ENCODE measurements at places on chromosomes 6 and 20.

DNA sequence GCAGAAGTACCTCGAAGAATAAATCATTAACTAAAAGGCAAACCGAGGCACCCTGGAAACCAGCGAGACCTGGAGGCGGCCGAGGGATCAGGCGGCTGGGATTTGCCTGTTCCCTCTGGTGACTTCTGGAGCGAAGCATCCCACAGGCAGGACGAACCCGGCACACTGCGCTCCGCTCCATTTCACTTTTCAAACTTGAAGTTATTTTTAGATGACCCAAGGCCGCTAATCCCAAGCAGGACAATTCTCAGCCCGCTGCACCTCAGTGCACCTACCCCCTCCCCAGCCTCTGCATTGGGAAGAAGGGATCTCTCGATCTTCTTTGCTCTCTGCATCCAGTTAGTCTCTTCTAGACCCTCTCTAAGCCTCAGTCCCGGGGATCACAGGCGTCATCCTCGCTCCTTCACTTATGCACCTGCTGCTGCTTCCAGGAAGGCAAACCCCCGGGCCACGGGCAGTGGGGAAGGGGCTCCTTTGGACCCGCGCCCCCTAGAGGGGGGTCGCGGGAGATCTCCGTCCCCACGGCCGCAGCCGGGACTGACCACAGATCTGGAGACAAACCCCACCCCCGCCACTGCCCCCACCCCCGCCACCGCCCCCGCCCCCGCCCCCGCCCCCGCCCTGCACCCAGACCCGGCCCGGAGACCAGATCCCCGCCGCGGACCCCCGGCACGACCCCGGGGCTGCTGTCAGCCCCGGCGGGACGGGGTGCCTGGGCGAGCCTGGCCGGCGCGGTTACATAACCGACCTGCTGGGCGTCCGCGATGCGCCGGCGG is 636 bp downstream of the RCAN2 start:
- DNase-seq, result no peak

DNA sequence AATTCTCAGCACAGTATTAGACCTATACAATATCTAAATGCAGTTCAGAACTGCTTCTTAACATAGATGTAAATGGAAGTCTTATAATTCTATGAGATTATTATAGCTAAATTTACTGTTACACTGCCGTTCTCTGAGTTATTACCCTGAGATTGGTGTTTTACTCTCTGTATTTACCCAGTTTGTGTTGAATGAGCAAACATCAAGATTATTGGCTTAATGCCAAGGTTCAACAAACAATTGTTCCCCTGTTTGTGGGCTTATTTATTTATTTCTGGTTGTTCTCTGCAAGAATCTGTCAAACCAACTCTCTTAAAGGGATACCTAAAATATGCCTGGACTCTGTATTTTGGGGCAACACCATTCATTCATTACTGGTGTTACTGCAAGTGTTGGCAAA is 5.2 kb upstream of the STMND1 start:
- no peak for DNase-seq

DNA sequence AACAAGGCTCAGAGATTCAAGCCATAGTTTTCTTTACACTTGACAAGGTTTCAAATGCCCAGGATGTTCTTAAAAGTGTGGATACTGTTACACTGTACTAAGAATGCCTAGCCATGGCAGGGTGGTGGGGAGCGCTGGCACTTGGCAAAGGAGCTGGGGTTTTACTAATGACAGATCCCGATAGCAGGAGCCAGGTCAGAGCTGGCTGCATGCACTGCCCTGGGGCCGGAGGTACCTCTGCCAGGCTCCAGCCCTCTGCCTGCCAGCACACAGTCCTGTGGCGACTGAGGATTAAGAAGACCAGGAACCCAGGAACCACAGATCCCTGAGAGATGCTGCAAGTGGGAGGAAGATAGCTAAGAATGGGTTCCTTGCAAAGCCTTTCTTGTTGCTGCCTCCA is 260.3 kb downstream of the ALDH8A1 start:
- DNase-seq, result no peak

GRCh38 chr6:163637524-163637923 is 223.0 kb downstream of the QKI start:
- no peak for DNase-seq

DNA sequence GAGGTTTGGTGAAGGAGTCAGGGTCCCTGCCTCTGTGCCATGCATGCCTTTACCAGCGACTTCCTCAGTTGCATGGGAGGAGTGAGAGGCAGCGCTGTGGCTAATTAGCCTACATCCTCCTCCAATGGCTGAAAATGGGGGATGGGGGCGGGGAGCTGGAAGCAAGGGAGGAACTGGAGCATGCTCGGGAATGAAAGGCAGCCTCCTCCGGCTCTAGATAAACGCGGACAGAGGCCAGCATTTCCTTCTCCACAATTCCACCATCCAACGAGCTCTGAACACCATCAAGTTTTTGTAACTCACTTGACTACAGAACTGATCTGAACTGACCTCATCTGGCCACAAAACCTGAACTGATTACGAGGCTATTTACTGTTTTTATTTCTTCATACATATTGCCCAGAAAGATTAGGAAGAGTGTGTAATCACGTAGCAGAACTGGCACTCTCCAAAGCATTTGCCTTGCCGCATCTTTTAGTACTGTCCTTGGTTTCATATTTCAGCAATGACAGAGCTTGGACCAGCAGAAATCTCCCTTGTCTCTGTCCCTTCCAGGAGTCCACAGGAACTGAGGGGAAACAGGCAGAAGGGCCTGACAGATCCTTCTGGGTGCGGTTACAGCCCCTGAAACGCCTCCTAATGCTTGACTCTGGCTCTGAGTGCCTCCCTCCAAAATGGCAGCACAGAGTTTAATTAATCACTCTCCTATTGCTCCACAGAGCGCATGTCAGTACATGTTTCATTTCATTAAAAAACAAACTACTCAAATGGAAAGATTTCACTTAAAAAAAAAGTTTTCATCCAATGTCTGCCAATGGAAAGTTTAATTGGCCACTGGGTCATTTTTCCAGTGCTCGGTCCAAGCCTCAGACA is 58.2 kb upstream of the TRAF3IP2 start:
- no peak for DNase-seq

- no peak for DNase-seq
These were observed 234.7 kb downstream of the TRDN start for GRCh38 chr6:123402052-123402451.

- DNase-seq, result no peak
These were observed 25.6 kb upstream of the AHI1 start for GRCh38 chr6:135522965-135523692.

GRCh38 chr6:137926207-137926731 is 59.2 kb downstream of the TNFAIP3 start:
- no peak for DNase-seq

DNA sequence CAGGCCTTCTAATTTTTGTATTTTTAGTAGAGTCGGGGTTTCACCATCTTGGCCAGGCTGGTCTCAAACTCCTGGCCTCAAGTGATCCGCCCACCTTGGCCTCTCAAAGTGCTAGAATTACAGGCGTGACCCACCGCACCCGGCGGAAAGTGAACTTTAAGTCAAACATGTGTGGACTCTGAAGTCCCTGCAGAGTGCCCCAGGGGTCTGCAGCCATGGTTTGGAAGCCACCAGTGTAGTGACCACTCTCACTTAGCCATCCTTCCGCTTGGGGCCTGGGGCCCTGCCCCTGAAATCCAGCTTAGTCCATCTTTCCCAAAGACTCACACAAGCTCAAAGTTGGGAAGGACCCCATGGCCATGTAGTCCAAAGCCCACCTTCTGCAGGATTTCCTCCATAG is 164.5 kb downstream of the GRM4 start:
- DNase-seq, result no peak

- no peak for DNase-seq
These were observed 5.7 kb upstream of the PXDC1 start for GRCh38 chr6:3757241-3757641.

DNA sequence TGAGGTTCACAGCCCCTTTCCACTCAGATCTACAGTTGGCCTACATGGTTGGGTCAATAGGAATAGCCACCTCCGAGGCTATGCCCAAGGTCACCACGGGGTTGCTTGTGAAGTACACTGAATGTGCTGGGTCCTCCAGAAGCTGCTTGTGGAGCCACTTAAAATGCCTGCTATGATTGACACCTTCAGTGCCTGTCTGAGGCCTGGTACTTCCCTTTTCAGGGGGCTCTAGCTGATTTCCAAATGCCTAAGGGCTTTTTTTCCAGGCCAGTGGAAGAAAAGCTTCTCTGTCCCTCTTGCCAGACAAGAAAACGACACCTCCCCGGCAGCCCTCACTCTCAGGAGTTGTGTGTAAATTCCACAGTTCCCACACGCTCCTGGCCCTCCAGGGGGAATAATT is 6.3 kb upstream of the NXT1 start:
- no peak for DNase-seq

DNA sequence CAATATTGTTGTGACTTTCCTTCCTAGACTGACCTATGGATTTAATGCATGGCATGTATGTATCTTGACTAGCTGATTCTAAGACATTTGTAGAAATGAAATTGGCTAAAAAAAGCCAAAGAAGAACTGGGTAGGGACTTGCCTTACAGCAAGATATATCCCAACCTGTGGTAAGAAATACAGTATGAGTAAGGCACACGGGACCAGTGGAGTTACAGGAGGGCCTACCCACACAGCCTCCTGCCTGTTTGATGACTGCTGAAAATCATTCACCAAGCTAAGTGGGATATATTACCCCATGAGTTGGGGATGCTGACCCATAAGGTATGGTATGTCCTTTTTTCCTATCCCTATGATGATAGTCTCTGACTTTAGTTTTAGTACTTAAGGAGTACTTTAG is 112.2 kb downstream of the INSM1 start:
- DNase-seq, result no peak

- DNase-seq, result peak; percentile 42
These were observed 79.8 kb downstream of the NFATC2 start for GRCh38 chr20:51462566-51463276.

DNA sequence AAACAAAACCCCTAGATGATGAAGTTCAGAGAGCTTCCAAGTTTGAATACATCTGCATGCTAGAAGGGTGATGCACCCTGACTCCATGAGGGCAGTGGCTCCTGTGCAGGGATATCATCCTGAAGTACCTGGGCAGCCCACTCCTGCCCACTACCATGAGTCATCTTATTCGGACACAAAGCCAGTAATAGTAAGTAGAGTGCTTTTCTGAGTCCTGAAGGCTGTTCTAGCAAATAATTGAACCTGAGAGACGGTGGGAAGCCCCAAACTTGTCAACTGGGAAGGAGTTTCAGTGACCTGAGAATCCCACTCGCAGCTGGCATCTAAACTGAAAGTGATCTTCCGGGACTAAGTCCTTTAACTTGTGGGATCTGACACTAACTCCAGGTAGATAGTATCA is 152.9 kb upstream of the COL21A1 start:
- no peak for DNase-seq

DNA sequence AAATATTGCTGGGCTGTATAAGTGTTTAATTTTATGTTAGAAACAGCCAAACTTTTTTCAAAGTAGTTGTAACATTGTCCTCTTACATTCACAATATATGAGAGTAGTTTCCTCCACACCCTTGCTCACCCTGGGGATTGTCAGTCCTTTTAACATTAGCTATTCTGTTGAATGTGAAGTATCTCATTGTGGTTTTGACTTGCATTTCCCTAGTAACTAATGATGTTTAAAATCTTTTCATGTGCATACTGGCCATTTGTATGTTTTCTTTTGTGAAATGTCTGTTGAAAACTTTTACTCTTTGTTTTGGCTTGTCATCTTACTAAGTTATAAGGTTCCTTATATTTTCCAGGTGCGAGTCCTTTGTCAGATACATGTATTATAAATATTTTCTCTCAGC is 32.9 kb downstream of the TRIM38 start:
- DNase-seq, result no peak

GRCh38 chr6:66897576-66897975 is 1190.5 kb upstream of the EYS start:
- DNase-seq, result no peak

GRCh38 chr6:133108419-133108818 is 132.7 kb upstream of the EYA4 start:
- no peak for DNase-seq

GRCh38 chr6:152981219-152981618 is 1.6 kb downstream of the FBXO5 start:
- no peak for DNase-seq

- DNase-seq, result no peak
These were observed 43.1 kb upstream of the SCML4 start for GRCh38 chr6:107867302-107867615.

DNA sequence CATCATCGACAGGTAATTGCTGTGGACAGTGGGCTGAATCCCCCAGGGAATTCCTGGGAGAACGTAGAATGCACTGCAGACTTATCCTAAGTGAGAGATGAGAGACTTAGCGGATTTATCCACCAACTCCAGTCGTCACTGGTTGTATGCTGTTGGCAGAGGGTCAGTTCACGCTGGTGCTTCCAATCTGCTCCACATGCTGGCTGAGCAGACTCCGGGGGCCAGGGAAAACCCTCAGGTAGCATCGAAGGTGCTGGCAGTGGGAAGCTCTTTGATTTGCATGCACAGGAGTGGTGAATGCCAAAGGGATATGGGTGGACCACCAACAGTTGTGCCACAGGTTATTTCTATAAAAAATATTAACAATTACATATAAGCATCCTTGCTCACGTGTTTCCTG is 20.2 kb downstream of the TTLL9 start:
- DNase-seq, result no peak

GRCh38 chr20:8175741-8176675 is 43.9 kb downstream of the PLCB1 start:
- peak; percentile 38 for DNase-seq

- DNase-seq, result no peak
These were observed 285.6 kb upstream of the SGK1 start for GRCh38 chr6:134603561-134603960.

DNA sequence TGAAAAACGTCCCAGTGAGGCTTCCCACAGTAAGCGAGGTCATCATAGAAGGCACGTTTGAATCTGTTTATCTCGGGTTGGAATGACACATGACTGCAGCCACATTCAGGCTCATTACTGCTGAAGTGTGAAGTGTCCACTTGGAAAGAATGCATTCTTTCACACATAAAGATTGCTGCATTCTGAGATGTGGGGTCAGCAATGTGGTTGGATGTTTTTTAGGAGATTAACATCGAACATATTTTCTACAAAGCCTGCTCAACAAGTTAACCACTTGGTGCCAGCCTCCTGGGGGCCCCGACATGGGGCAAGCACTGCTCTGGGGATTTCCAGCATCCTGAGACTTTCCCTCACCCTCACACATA is 79.9 kb downstream of the BMP6 start:
- no peak for DNase-seq

GRCh38 chr20:25023356-25023755 is 30.8 kb upstream of the APMAP start:
- no peak for DNase-seq

- no peak for DNase-seq
These were observed 299.3 kb downstream of the NRN1 start for GRCh38 chr6:5707281-5708045.

DNA sequence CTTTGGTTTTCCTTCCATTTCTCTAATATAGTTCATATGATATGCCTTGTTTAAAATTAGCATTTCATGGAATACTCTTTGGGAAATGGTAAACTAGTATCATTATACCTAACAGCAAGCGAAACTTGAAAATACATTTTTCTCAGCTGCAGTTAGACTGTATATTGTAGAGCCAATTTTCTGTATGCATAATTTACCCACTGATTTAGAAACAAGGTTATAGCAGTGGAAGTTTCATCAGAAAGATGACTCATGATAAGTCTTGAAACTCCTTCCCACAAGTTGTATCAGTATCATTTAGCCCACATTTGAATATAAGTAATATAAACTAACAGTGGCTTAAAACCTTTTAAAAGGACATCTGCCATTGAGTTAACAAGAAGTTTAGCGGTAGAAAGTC is 164.8 kb upstream of the BMP5 start:
- DNase-seq, result no peak

GRCh38 chr6:6612308-6612707 is 23.8 kb downstream of the LY86 start:
- no peak for DNase-seq

- no peak for DNase-seq
These were observed 89.3 kb upstream of the ARMC2 start for GRCh38 chr6:108758884-108759283.
